ENCODE measurements at places on chromosomes 2 and 18.

DNA sequence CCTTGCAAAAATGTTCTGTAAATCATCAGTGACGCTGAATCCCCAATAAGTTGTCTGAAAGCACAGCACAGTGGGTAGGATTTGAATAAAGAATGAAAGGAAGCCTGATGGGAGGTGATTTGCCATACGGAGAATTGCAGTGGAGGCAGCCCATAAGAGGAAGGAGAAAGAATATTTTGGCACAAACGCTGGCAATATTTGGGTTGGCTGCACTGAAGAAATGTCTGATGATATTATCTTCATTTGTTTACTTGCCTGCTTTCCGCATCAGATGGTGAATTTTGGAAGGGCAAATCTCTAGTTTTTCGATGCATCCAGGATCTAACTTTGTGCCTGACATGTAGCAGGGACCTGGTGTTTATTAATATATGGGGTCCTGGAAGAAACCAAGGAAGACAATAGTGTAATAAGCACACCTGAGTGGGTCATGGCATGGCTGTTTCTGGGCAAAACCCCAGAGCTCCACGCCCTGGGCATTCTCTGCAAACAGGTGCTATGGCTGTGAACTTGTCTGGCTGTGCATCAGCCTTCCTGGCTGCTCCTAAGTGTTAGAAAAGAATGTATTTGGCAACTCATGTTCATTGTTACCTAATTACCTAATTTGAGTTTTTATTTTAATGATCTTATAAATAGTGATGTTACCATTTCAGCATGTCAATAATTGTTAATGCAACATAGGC is 5.9 kb downstream of the GALR1 start:
- no peak for DNase-seq

DNA sequence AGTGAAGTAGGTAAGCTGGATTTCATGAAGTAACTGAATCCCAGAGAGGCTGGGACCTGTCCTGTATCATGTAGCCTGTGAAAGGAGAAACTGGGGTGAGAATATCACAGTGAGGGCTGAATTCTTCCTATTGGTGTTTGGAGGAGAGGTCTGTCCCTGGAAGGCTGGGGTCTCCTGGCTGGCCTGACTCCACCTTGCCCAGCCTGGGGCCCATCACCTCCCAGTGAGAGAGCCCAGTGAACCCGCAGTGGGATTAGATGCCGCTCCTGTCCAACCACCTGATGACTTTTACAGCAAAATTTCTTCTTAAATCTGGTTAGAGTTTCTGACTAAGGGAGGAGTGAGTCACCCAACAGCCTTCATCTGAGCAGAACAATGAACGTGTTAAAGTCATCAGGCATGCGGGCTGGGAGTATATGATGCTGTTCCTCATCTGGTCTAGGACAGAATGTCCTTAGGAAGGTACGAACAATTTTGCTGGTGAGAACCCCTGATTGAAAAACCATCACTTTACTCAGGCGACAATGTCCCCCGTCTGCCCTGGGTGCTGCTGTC is 152.9 kb downstream of the LPIN1 start:
- no peak for DNase-seq

- no peak for DNase-seq
Measured at GRCh38 chr2:20604951-20605381, 45.9 kb downstream of the HS1BP3 start.

- DNase-seq = no peak
Measured at GRCh38 chr2:110807522-110807921, 75.1 kb downstream of the ACOXL start.

DNA sequence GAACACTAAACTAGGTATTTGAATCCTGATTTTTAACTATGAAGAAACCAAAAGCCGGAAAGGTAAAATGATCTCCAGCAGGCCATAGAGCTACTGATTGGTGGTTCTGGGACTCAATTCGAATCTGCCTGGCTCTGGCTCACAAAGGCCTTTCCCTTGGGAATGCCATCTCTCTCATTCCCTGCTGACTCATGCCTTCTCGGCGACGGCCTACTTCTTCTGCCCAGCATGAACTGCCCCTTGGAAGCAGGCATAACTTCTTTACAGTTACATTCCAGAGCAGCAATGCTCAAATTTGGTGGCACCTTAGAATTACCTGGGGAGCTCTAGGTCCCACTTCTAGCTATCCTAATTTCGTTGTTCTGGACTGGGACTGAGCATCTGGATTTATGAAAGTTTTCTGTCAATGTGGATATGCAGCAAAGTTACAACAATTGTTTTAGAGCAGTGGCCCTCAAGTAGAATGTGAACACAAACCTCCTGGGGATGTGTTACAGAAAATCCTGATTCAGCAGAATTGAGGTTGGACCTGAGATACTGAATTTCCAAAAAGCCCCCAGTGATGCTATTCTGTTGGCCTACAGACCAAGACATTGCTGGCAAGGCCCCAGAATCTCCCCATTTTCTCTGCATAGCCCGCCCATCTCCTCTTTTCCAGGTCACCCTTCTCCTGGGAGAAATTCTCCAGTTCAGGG is 261.1 kb downstream of the CNTNAP5 start:
- no peak for DNase-seq

GRCh38 chr2:39666491-39667101 is 879 bp downstream of the TMEM178A start:
- DNase-seq = peak; percentile 31

GRCh38 chr2:11977766-11978524 is 231.5 kb downstream of the LPIN1 start:
- DNase-seq = no peak

DNA sequence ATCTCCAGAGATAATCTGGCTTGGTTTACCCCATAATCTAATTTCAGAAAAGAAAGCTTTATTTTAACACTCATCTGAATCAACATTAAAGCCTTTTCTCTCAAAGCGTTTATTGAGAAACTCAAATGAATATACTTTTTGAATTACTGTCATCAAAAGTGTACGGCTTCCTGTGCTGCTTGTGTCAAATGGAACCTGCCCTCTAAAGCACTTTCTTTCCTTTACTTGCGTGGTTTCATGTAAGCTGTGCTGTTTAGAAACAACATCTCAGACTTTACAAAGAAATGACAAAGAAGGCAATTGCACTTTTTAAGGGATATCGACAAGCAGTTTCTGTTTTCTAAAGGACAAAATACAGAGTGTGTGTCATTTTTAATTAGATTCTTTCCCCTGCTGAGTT is 35.1 kb downstream of the CYBRD1 start:
- peak; percentile 35 for DNase-seq

DNA sequence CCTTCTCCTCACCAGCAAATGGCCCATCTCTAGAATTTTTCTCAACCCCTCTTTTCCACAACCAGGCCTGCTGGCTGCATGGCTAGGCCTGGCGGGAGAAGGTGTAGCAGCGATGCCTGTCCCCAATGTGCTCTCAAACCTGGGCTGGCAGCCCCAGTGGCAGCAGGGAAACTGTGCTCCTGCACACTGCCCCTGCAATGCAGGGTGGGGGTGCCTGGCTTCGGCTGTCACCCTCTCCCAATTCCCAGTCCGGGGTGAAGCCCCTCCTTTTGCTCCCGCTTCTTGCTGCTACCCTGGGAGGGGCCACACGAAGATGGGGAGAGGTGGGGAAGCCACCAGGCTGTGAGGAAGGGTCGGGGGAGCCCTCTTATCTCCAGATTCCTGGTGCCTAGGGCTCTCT is 36.1 kb upstream of the OTOF start:
- no peak for DNase-seq

DNA sequence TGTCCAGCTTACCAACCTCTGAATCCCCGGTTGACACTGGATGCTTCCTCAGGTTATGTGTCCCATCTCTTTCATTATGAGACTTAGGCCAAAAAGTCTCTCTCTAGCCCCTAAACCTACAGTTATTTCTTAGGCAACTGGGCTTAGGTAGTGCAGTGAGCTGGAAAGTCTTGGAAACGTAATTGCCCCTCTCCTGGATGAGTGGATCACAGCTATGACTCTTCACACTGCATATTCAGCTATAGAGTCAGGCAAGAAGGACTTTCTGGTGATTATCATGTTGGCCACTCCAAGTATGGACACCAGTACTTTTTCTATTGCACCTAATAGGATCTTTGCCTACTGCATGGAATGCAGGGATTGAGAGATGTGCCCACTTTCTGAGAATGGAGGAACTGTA is 458.3 kb upstream of the CELF4 start:
- DNase-seq = no peak

DNA sequence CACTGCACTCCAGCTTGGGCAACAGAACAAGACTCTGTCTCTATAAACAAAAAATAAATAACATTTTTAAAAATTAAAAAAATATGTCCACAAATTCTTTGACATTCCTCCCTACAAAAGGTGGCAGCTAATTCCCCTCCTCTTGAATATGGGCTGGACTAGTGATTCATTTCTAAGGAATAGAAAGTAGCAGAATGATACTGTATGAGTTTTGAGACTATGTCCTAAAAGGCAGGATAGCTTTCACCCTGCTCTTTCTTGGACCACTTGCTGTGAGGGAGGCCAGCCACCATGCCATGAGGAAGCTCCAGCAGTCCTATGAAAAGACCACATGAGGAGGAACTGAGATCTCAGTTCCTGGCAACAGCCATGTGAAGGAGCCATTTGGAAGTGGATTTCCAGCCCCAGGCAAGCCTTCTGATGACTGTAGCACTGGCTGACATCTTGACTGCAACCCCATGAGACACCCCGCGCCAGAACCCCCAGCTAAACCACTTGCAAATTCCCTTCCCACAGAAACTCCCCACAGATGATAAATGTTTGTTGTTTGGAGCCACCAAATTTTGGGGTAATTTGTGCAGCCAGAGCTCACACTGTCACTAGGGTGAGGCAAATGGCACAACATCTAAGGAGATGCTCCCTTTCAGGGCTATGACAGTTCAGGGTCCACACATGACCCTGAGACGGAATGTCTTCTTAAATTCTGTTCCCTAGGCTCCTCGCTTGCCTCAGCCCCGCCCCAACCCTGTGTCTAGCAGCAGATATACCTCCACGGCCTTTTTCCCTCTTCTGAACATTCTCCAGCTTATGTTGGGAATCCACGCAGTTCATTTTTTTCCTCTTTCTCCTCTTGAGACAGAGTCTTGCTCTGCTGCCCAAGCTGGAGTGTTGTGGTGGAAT is 17.1 kb upstream of the ATOH8 start:
- no peak for DNase-seq

GRCh38 chr2:42196403-42197267 is 27.5 kb downstream of the EML4 start:
- peak; percentile 57 for DNase-seq

GRCh38 chr2:135825550-135826176 is 11.3 kb downstream of the LCT start:
- no peak for DNase-seq

GRCh38 chr2:37582481-37583220 is 88.8 kb downstream of the CDC42EP3 start:
- DNase-seq = no peak

GRCh38 chr2:54176577-54176976 is 61.2 kb downstream of the ACYP2 start:
- DNase-seq = no peak

DNA sequence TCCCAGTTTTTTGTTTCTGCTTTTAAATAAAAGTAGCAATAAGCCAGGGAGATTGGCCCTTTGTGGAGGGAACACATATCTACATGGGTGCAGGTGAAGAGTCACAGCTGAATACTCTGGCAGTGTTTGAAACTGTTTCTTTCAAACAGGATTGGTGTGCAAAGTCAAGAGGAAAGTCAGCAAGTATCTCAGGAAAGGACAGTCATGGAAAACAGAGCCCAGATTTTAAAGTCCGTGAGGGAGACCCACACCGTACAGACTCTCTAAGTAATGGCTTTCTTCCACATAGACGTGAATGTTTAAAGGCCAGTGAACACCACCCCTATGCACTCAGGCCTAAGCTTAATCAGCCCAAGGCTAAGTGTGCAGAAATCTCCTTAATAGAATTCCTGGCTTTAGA is 95.3 kb downstream of the GFPT1 start:
- DNase-seq = no peak

All from neural progenitor cell (in vitro differentiated cells).